ENCODE measurements at places on chromosomes 2 and 18.

- DNase-seq = no peak
Measured at GRCh38 chr18:25883091-25883490, 207.3 kb downstream of the SS18 start.

DNA sequence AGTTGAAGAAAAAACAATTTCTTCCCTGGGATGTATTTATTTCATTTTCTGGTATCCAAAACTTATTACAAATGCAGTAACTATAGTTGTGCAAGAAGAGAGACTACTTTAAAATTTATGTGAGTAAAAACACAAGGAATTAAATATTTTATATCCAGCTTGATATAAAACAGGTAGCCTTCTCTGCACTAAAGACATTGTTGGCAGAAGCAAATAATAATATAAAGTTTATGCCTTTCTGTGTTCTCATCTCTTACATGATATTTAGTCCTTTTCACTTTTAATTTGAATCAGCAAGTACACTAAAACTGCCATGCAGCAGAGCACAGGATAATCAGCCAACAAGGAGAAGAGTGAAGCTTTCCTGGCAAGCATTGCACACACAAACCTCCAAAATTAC lies 352.7 kb downstream of the ARL6IP6 start:
- no peak for DNase-seq

DNA sequence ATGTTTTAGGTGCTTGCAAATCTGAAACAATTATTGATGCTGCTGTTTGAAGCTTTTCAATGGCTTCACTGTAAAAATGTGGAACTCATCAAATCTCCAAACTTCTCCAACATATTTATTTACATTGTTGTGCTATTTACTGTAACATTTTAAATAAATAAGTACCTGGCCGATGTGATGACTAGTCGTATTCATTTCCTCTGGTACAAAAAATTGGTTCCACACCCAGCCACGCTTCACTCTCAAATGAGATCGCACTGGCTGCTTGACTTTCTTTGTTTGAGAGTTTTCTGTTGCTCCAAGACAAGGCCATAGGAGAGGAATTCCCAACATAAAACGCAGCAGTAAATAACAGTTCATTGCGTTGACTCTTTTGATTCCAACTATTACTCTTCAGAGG lies 32.0 kb downstream of the CDH19 start:
- no peak for DNase-seq

DNA sequence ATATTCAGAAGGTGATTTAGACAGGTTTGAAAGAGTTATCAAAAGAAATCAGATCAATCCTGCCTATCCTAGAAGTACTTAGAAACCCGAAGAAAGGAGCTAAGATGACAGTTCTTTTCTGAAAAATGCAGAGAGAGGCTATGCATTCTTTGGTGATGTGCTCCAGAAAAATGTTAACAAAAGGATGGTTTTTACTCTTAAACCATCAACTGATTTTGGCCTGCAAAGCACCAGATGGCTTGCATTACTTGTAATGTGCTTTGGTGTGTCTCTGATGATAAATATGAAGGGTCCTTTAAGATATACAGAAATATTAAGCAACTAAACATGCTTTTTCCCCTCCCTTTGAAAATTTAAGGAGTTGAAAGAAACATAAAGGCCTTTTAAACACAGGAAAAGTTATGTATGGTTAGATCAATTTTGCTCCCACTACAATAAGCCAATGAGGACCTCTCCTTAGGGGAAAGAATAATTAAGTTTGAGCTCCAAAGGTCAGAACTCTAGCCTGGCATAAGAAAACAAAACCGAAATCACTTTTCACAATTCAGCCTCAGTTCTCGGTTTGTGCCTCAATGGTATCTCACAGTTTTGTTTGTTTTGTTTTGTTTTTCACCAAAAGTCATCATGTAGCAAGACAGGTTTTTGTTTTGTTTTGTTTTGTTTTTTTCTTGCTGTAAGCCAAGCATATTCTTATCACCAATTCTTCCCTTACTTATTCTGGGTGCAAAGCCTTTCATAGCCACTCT lies 302.4 kb upstream of the NT5C1B start:
- DNase-seq = no peak
